T-helper 17 cell (primary cell): ENCODE measurements at places on chromosomes 7 and 10. TPM values are rescaled to one million over a fixed set of nuclear protein-coding genes. Genes with fewer than 3 reads are reported as not detected.

DNA sequence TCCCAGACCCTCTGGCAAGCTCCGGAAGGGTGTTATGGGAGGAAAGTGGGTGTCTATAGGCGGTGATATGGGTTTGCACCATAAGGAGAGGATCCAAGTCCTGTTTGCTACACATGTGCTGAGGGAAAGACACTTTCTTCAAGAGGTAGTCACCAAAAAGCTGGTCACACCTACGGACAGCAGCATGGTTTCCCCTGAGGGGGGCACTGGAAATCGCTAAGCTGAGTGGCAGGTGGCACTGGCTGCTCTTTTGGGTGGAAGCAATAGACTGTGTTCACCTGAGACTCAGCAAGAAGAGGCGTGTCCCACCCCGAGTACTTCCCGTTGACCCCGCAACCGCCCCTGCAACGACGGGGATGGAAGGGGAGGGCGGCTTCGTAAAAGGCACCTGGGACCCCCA, 1.8 kb upstream of the FOXI2 start:
- H3K27me3 ChIP-seq, result peaks cover 28% of the 10 kb centered on the region
- H3K4me3 ChIP-seq, result no peak overlapping the region
- DNase-seq, result no peak

DNA sequence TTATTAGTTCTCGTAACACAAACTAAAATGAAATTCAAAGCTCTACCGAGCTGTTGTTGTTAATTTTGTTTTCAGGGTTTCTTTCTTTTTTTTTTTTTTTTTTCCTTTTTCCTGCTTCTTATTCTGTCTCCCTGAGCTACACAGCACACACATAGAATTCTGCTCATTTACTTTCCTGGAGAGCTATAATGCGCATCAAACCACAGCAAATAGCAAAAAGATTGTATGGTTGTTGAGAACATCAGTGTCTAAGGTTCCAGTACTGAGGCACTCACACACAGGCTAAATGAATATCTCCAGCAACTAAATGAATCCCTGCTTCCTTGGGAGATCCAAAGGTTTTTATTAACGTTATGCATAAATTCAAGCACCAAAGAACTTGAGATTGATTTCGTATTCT, 418.3 kb downstream of the PLXDC2 start:
- H3K4me1 ChIP-seq, result no peaks in the 10 kb centered on the region
- no peak overlapping the region for H3K27ac ChIP-seq
- no peak overlapping the region for H3K4me3 ChIP-seq
- no peak for DNase-seq

DNA sequence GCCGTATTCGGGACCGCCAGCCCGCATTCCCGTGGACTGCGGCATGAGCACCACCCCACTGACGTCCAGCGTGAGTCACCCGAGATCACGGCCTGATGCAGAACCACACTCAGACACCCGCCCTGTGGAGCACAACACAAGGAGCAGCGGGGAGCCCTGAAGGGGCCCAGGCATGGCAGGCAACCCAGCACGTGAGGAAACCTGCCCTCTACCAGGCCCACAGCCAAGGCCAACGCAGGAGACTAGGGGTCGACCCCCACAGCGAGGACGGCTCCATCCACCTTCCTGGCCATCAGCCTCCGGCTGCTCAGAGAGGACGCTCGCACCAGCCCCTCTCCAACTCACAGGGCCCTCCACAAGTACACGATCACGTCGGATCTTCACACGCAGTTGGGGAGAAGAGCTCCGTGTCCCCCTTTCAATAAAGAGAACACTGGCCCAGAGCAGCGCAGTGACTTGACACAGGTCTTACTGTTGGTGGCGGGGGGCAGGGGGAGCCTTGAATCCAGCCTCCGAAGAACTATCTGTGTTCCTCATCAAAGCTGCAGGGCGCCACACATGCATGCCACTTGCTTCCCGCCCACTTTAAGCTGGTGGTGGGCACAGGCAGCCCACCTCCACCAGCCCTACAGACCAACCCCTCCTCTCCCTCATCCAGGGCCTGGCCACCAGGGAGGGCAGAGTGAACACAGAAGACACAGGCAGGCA, 22.0 kb downstream of the MAD1L1 start:
- H3K27ac ChIP-seq, result no peak overlapping the region
- no peak for DNase-seq
- H3K4me1 ChIP-seq, result peaks cover 18% of the 10 kb centered on the region
- no peaks in the 10 kb centered on the region for H3K27me3 ChIP-seq
- H3K4me3 ChIP-seq, result no peak overlapping the region

GRCh38 chr10:119651514-119652360, 557 bp downstream of the BAG3 start:
- H3K27ac ChIP-seq, result peak overlapping the region; percentile 93
- H3K4me3 ChIP-seq, result peak overlapping the region; percentile 95
- no peaks in the 10 kb centered on the region for H3K27me3 ChIP-seq
- H3K4me1 ChIP-seq, result peaks cover 40% of the 10 kb centered on the region
- DNase-seq, result peak; percentile 17
- H3K36me3 ChIP-seq, result no peaks in the 10 kb centered on the region

- no peak for DNase-seq
- H3K36me3 ChIP-seq, result no peaks in the 10 kb centered on the region
- no peaks in the 10 kb centered on the region for H3K27me3 ChIP-seq
Measured at GRCh38 chr7:18638594-18639452, 143.3 kb downstream of the HDAC9 start.

GRCh38 chr10:100372415-100373297, 25.6 kb downstream of the SCD start:
- H3K36me3 ChIP-seq, result no peaks in the 10 kb centered on the region
- no peak overlapping the region for H3K4me3 ChIP-seq
- DNase-seq, result no peak
- H3K4me1 ChIP-seq, result peaks cover 14% of the 10 kb centered on the region
- no peaks in the 10 kb centered on the region for H3K27me3 ChIP-seq

GRCh38 chr7:1985042-1985441, 247.7 kb downstream of the MAD1L1 start:
- H3K27me3 ChIP-seq, result no peaks in the 10 kb centered on the region
- H3K27ac ChIP-seq, result no peak overlapping the region
- H3K36me3 ChIP-seq, result peaks cover 2% of the 10 kb centered on the region
- H3K4me1 ChIP-seq, result peaks cover 30% of the 10 kb centered on the region
- DNase-seq, result no peak
- no peak overlapping the region for H3K4me3 ChIP-seq

The HHEX gene
- 4.9 TPM for total RNA-seq

The EGR2 gene
- 4.8 TPM for total RNA-seq

GRCh38 chr7:27242555-27243339, at the start of gene EVX1:
Gene EVX1 (plus strand): TSS chr7:27242802. CDS start chr7:27243031, 229 bp downstream.
- H3K27me3 ChIP-seq, result peaks cover 78% of the 10 kb centered on the region
- DNase-seq, result no peak
- H3K4me1 ChIP-seq, result peaks cover 26% of the 10 kb centered on the region
